Muscle of leg (tissue), 16 donors: ENCODE measurements at places on chromosomes 11 and 22.
A peak's percentile ranks its signal among the peaks of the same experiment; 100 is the strongest.

DNA sequence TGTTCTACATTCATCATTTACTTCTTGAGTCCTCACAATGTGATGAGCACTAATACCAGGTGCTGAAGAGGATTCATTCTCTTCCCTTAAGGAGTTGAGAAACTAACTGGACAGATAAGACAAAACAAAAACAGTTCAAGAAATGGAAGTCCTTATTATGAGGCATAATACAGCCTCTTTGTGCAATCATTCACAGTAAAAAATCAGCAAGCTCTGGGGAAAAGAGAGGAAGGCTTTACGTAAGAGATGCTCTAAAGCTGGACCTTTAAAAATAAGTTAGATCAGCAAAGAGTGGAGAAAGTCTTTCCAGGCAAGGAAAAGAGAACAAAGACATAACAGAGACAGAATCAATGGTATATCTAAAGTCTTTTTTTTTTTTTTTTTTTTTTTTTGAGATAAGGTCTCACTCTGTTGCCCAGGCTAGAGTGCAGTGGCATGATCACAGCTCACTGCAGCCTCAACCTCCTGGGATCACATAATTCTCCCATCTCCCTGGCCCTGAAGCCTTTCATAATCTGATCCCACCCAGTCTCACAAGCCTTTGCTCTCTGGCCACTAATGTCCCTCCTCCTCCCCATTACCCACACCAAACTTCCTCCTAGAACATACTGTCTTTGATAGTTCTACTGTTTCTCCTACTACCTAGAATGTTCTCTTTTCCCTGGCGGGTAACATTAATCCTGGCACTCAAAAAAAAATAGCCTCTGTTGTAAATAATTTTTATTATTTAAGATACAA is 40.9 kb downstream of the MRTFA start:
- H3K36me3 ChIP-seq, result no peaks in the 10 kb centered on the region
- no peak overlapping the region for H3K27ac ChIP-seq
- peak; percentile 34 for DNase-seq
- peaks cover 2% of the 10 kb centered on the region for H3K4me1 ChIP-seq
- no peak overlapping the region for H3K4me3 ChIP-seq

DNA sequence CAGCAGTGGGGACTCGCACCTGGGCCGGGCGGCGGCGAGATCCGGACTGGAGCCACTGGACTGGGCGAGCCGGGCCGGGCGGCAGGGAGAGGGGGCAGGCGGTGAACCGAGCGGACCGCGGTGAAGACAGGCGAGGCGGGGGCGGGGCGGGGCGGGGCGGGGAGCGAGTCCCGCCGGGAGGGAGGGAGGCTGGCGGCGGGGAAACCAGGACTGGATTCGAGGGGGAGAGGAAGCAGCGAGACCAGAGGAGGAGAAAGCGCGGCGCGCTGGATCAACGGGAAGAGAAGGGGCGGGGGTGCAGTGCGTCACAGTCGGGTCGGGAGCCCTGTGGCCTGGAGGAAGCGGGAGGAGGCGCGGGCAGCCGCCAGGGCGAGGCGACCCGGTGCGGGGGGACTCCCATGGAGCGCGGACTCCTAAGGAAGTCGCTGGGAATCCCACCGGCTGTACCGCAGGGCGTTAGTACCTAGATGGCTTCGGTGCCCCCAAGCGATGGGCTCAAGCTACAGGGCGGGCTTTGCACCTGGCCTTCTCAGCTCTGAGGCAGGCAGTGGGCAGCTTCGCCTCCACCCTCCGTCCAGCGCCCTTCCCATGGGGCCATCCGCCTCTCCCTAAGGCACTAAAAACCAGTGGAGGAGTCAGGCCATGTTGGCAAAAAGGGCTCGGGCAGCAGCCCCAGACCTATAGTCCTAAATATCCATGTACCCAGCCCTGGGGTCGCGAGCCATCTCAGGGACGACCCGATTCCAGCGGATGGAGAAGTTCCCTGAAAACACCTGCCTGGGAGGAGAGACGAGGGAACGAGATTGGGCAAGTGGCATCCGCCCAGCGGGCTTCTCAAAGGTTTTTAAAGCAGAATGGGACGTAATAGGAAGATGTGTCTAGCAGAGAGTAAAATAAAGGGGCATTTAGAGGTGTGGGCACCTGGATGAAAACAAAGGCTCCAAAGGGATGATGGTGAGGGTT is at the start of gene TMEM121B:
Gene TMEM121B, minus strand, starts transcription at position 128 of the 963 bp plus-strand sequence. CDS start 233 bp downstream, outside the sequence.
- H3K4me1 ChIP-seq, result peaks cover 33% of the 10 kb centered on the region
- peaks cover 21% of the 10 kb centered on the region for H3K27me3 ChIP-seq
- peak within 1 kb of the TSS; percentile 51 for H3K4me3 ChIP-seq

GRCh38 chr22:50523458-50523805 is 2.0 kb downstream of the SCO2 start:
- H3K4me1 ChIP-seq, result peaks cover 17% of the 10 kb centered on the region
- H3K27ac ChIP-seq, result no peak overlapping the region
- no peak overlapping the region for H3K4me3 ChIP-seq

GRCh38 chr11:130531061-130531460 is 82.6 kb downstream of the ADAMTS15 start:
- H3K4me3 ChIP-seq, result no peak overlapping the region

DNA sequence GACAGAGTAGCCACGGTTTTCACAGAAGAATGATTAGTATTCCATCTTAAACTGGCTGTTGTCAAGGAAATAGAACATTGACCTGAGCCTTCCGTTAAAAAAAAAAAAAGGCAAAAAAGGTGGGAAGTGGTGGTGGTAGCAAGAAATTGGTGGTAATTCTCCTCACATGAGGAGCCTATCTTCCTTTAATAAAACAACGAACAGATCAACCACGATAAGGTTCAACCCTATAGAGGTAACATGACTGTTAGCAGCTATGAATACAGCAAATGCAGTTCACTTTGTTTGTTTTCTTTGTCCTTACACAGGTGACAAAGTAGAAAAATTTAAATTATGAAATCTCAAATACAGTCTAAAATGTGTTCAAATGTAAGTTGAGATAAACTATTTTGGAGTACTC is 181.6 kb downstream of the TTC28 start:
- H3K4me3 ChIP-seq, result no peak overlapping the region
- H3K27me3 ChIP-seq, result no peaks in the 10 kb centered on the region
- no peaks in the 10 kb centered on the region for H3K36me3 ChIP-seq

DNA sequence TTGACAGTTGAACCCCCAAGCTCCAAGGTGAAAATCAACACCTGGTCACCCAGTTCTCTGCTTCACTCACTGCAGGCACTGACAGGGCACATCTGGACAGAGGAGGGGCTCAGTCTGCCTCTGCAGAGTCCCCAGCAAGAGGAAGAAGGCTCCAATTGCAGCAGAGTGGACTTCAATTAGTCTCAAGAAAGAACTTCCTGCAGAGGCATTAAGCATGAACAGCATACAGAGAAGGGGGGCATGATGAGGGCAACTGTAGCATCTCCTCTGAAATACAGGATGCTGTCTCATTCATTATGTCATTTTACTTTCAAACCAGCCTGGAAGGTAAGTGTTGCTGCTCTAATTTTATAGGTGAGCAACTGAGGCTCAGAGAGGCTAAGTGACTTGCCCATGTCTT is 11.1 kb downstream of the GDPD5 start:
- no peak overlapping the region for H3K4me3 ChIP-seq
- no peak for DNase-seq
- H3K4me1 ChIP-seq, result peaks cover 29% of the 10 kb centered on the region
- H3K36me3 ChIP-seq, result no peaks in the 10 kb centered on the region

DNA sequence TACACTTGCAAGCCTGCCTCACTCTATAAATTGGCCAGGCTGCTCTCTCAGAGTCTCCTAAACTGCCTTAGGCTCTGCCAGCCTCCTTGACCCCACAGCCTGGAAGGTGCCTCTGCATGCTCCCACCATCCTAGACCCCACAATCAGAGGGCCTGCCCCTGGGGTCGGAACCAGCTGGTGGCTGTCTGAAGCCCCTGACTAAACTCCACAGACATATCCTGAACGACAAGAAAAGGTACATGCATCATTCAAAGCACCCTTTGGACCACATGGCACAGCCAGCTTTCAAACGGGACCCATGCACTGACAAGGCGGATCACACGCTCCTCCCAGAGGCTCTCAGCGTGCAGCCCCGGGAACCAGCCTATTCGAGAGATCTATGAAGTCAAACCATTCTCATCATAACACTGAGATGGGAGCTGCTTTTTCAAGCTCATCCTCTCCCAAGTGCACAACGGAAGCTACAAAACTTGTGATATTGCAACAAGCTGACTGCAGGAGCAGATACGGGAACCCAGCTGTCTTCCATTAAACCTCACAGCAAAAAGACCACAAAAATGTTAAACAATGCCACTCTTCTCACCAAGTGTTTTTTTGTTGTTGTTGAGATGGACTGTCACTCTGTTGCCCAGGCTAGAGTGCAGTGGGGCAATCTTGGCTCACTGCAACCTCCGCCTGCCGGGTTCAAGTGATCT is 8.1 kb downstream of the SHANK2 start:
- H3K27ac ChIP-seq, result no peak overlapping the region
- H3K27me3 ChIP-seq, result peaks cover 35% of the 10 kb centered on the region
- H3K36me3 ChIP-seq, result no peaks in the 10 kb centered on the region

GRCh38 chr22:50545522-50546325 is at the start of gene KLHDC7B:
Gene KLHDC7B (plus strand): TSS chr22:50545899. CDS start chr22:50546244, 345 bp downstream.
- H3K27me3 ChIP-seq, result peaks cover 76% of the 10 kb centered on the region
- H3K4me1 ChIP-seq, result peaks cover 13% of the 10 kb centered on the region
- H3K4me3 ChIP-seq, result no peak within 1 kb of the TSS

DNA sequence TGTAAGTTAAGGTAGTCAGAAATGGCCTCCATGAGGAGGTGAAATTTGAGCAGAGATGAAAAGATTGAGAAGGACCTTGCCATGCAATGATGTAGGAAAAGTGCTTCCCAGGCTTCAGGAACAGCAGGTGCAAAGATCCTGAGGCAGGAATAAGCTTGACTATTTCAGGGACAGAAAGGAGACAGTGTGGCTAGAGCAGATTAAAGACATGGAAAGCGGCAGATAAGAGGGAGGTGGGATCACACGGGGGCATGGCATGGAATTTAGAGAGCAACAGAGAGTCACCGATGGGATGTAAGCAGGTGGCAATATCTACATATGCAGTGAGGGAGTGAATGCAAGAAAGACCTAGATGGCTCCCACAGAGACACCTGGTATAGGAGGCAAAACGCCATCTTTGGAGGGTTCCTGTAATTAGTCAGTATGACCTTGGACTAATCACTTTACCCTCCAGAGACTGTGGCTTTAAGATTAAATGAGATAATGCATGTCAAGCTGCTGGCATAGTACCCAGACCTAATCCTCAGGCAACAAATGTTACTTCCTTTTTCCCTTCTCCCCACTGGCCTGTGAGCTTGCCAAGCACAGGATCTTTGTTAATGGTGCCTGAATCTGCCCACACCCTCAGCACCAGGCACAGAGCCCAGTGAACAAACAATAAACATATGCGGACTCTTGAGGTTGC is 24.6 kb upstream of the ACER3 start:
- H3K27me3 ChIP-seq, result peaks cover 2% of the 10 kb centered on the region
- no peak overlapping the region for H3K27ac ChIP-seq

DNA sequence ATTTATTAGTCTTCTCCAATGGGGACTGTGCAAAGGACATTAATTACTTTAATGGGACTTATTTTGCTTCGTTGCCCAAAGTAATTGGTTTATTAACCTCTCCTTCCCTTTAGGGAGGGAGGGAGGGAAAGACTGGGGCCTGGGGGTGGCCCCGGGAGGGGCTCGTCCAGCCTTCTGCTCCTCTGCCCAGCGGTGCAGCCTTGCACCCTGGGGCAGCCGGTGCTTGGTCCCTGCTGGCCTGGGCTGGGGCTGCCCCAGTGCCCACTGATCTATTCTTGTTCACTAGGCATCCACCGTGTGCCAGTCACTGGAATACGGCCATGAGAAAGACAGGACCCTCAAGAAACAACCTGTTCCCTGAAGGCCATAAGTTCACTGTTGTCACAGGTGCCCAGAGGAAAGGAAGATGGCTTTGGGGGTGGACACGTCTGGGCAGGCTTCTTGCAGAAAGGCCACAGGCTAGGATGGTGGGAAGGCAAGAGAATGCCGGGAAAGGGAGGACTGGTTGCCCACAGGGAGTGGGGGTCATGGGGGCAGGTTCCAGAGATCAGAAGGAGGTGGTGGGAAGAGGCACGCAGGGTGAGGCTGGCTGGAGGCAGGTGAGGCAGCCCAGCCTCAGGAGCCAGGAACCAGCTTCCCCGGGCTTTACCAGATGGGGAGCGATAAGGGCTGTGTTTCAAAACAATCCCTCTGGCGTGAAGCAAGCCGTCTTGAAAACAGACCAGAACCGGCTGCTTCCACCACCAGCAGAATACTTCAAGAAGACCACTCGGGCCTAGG is 47.6 kb upstream of the KCNQ1OT1 start:
- H3K4me1 ChIP-seq, result peaks cover 45% of the 10 kb centered on the region
- no peak overlapping the region for H3K27ac ChIP-seq
- no peaks in the 10 kb centered on the region for H3K36me3 ChIP-seq
- H3K4me3 ChIP-seq, result no peak overlapping the region
- peaks cover 3% of the 10 kb centered on the region for H3K27me3 ChIP-seq

- H3K27me3 ChIP-seq, result no peaks in the 10 kb centered on the region
- DNase-seq, result peak; percentile 32
- no peak overlapping the region for H3K4me3 ChIP-seq
- H3K4me1 ChIP-seq, result no peaks in the 10 kb centered on the region
Measured at GRCh38 chr11:91187314-91187713, 964.5 kb upstream of the CHORDC1 start.

- no peak overlapping the region for H3K4me3 ChIP-seq
- H3K4me1 ChIP-seq, result peaks cover 26% of the 10 kb centered on the region
- no peak for DNase-seq
- peaks cover 21% of the 10 kb centered on the region for H3K27me3 ChIP-seq
- H3K36me3 ChIP-seq, result peaks cover 20% of the 10 kb centered on the region
- H3K27ac ChIP-seq, result no peak overlapping the region
Measured at GRCh38 chr11:64633555-64634159, 42.6 kb downstream of the SLC22A12 start.

- H3K27me3 ChIP-seq, result no peaks in the 10 kb centered on the region
- H3K4me1 ChIP-seq, result peaks cover 36% of the 10 kb centered on the region
- H3K36me3 ChIP-seq, result no peaks in the 10 kb centered on the region
- no peak overlapping the region for H3K4me3 ChIP-seq
Measured at GRCh38 chr22:46758121-46758520, 4.3 kb upstream of the TBC1D22A start.
